Cortex of kidney (tissue), 1 donor: ENCODE measurements at places on chromosomes 2 and 18.

- DNase-seq, result no peak
Observed at GRCh38 chr2:185179743-185180142, 558.9 kb upstream of the FSIP2 start.

- no peak for DNase-seq
Observed at GRCh38 chr2:223001797-223002175, 50.2 kb upstream of the KCNE4 start.

DNA sequence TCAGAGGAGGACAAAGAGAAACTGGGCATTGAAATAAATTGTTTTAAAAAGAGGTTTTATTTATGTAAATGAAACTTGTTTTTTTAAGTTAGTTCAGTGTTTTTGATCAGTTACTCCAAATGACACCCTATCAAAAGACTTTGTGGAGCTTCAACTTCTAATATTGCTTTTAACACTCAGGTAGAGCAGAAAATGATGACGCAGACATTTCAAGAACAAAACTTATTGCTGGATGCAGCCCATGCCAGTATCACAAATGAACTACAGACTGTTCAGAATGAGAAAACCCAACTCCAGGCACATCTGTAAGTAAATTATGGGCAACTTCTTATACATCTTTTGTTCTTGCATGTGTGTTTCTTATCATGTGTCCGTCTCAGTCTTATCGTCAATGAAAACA is 36.4 kb downstream of the CCDC150 start:
- DNase-seq, result no peak

GRCh38 chr2:174051741-174052583 is 86.8 kb upstream of the SP3 start:
- no peak for DNase-seq

DNA sequence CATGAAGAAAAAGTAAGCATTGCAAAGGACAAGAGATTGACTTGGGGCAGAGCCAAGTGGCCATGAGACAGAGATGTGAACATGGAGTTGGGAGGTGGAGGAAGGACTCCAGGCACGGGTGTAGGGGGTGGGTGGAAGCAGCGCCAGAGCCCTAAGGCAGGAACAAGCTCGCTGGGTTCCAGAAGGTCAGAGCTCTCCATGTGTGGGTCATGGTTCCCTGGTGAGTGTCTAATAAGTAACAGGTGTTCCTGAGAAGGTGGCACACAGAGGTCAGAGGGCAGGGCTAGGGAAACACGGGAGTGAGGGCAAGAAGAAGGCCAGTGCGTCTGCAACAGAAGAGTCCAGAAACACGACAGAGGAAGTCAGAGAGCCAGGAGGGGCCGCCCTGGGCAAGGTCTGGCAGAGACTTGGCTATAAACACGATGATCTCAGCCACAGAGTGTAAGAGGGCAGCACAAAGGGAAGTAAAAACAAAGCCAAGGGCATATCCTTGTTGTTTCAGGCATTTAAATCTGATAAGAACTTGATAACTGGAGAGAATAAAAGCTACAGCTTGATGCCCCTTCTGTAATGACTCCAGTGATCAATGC is 260.8 kb downstream of the TGIF1 start:
- DNase-seq, result no peak

GRCh38 chr18:28439870-28440269 is 262.9 kb upstream of the CDH2 start:
- no peak for DNase-seq

- DNase-seq, result no peak
Observed at GRCh38 chr18:79496237-79496977, 100.7 kb downstream of the NFATC1 start.

DNA sequence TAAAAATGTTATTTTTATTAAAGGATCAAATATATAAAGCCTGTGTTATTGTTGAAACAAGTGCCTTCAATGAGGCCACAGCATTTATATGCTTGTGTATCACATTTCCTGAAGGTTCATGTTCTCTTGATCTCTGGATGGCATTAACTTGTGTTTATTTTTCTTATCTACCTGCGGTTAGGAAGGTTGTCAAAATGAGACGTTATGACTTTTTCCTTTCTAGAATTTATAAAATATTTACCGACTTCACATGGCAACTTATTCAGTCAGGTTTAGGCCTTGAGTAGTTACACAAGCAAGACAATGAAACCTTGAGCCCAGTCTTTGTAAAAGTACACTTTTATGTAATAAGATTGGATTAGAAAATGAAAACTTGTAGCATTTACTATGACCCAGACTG is 196.4 kb upstream of the ACVR2A start:
- no peak for DNase-seq

GRCh38 chr2:47720036-47720435 is 62.9 kb upstream of the MSH6 start:
- DNase-seq, result no peak

GRCh38 chr2:67485431-67485830 is 88.3 kb downstream of the ETAA1 start:
- no peak for DNase-seq

- no peak for DNase-seq
Observed at GRCh38 chr2:12773586-12774394, 57.1 kb downstream of the TRIB2 start.

DNA sequence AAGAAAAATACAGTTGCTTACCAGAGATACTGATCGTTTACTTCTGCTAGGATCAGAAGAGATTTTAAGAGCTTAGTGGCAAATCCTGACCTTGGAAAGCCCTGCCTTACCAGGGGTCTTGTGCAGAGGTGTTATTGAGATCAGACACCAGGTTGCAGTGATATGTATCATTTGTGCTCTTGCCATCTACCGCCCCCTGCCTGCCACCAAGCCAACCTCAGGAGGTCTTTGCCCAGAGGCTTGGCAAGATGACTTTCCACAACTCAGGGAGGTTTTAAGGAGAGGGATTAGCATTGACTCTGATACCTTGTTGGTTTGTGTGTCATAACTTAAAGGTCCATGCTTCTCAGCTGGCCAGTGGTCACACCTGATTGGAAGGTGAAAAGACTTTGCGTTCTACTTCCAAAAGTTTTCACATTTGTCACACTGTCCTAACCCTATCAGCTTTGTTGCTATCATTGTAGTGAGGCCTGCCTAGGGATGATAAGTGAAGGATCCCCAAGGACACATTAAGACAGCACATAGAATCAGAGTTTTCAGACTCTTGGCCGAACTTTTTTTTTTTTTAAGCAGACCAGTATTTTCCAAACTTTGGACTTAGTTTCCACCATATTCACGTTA is 46.2 kb upstream of the MGAT5 start:
- DNase-seq, result no peak

DNA sequence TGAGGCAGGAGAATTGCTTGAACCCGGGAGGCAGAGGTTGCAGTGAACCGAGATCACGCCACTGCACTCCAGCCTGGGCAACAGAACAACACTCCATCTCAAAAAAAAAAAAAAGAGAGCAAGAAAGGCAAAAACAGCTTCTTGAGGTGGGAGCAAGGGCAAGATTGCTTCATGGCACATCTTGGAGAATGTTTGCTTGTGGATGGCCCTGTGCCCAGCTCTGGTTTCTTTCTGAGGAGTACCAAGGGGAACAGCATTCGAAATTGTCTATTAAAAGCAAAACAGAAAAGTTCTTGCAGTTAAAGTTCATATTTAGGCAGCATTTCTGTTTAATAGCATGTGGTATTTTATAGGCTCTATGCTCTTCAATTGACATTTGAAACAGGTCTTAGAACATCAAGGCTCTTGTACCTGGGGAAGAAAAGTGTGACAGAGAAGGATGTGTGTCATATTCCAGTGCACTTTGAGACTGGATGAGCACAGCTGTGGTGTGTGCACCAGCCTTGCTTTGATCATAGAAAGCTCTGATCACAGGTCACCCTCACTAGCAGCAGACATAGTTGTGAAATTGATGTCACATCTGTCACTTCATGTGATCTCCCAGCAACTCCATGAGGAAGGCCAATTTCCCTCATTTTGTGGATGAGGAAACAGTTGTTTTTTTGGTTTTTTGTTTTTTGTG is 154.3 kb downstream of the UXS1 start:
- DNase-seq, result no peak

- DNase-seq, result no peak
Observed at GRCh38 chr2:43609290-43609918, 13.6 kb upstream of the THADA start.

GRCh38 chr2:148745151-148745851 is 100.8 kb downstream of the EPC2 start:
- no peak for DNase-seq

DNA sequence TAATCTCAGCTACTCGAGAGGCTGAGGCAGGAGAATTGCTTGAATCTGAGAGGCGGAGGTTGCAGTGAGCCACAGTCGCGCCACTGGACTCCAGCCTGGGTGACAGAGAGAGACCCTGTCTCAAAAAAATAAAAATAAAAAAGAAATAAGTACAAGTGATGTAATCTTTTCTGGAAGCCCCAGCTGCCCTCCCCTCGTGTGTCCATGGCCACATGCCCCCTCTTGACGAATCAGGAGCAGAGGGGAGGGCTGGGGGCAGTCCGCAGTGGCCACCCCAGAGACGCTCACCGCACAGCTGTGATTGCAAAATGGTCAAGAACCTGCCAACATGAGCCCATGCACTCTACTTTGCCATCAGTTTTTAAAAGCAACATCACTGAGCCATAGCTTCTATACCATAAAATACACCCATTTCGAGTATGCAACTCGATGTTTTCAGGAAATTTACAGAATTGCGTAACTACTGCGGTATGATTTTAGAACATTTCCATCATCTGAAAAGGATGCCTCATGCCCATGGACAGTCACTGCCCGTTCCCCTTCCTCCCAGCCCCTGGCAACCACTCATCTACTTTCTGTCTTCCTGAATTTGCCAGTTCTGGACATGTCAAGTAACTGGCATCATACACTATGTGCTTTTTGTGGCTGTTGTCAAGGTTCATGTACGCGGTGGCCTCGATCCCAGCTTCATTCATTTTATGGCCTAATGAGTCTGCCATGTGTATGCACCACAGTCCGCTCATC is 88.1 kb downstream of the NDUFA10 start:
- DNase-seq, result no peak

DNA sequence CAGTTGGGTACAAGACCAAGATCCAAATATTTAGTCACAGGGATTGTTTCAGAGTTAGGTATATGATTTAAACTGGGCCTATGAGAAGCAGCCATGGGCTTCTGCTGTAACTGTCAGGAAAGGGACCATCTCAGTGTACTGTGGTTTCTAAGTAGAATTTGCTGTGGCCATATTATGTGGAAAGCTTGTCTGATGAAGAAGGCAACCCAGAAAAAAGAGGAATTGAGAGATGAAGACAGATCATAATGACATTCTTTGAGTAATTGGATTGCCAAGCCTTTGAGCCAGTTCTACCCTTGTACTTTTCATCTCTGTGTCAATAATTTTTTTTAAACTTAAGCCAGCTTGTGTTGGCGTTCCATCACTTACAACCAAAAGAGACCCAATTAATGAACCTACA is 259.6 kb downstream of the NUP35 start:
- no peak for DNase-seq

- DNase-seq, result no peak
Observed at GRCh38 chr18:32037616-32038015, 19.0 kb downstream of the RNF125 start.

- DNase-seq, result no peak
Observed at GRCh38 chr2:25453199-25453905, 111.6 kb upstream of the DNMT3A start.

DNA sequence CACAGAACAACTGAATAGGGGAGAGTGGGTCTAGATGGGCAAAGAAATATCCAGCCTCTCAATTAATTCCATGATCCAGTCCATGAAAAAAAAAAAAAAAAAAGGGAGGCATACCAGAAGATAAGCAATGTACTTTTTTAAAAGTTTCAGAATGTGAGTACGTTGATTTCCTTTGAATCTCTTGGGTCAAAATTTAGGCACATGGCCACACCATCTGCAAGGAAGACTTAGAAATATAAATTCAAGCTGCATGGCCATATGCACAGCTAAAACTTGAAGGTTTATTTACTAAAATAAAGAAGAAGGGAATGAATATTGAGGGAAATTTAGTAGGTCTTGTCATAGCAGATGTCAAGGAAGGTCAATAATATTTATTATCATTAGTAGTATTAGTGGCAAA is 286.5 kb upstream of the CDH7 start:
- no peak for DNase-seq

DNA sequence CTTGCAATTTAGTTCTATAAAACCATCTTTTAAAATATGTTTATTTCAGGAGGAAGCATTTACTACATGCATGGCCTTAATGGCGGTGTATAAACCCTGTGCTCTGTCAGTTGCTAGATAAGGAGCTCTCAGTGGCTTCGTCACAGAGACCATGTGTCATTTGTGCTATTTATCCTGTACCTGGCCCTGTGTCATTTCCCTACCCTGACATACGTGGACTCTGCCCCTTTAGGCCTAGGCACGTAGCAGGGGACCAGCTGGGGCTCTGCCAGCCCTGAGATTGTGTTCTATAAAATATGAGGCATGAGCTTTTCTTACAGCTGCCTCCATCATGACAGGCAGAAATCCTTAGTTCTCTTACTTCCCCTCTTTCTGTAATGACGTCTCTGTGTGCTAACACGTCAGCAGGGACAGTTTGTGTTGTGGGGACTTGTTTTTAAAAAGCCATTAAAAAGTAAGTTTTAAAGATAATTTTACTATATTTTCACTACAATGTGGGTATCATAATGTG is 88.0 kb downstream of the ITGB1BP1 start:
- DNase-seq, result no peak

- no peak for DNase-seq
Observed at GRCh38 chr2:174603280-174603679, 5.7 kb upstream of the WIPF1 start.

DNA sequence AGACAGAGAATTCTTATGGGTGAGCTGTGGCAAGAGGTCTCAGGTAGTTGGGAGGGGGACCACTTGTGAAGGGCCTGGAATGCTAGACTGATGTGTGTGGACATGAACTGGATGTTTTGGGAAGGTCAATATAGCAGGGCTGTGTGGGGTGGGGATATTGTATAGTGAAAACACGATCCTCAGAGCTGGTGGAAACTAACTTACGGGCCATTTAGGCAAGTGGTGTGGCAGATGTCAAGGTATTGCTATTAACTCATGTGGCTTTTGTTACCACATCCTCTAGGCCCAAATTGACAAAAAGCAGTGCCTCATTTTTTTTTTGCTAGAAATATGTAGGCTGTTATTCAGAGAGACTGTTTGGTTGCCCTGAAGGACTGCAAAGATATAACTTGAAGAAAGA is 8.0 kb upstream of the GALNT1 start:
- no peak for DNase-seq

DNA sequence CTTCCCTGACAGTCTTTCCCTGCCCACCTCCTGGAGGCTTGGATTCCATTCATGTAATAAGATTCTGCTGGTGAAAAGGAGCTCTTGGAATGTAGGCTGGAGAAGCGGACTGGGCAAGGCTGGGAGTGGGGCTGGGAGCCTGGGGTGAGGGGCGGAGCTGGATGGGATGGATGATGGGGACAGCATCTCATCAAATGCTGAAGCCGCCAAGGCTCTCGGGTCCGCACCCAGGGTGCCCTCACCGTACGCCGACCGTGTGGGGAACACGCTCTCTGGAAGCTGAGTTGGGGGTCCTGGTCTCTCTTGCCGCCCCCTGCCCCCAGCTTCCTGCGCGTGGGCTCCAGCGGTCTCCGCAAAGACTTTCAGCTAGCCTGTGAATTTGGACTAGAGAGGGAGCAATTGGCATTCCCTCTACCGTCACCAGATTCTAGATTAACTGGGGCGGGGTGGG is 9.1 kb downstream of the RAX start:
- DNase-seq, result no peak
